ENCODE measurements at places on chromosomes 12 and 14. TPM values are rescaled to one million over a fixed set of nuclear protein-coding genes. Genes with fewer than 3 reads are reported as not detected.

KRT4 gene
- total RNA-seq, result 2.5 TPM

PLA2G1B gene
- not detected for total RNA-seq

COCH gene
- 2.2 TPM for total RNA-seq

MOK gene
- 41.9 TPM for total RNA-seq

AICDA gene
- 27.6 TPM for total RNA-seq

KRT76 gene
- not detected for total RNA-seq

ANO2 gene
- not detected for total RNA-seq

CLECL1 gene
- not detected for total RNA-seq

SIX6 gene
- not detected for total RNA-seq

All from Caki2 (cell line).